ENCODE measurements at places on chromosomes 11 and 22.
A peak's percentile ranks its signal among the peaks of the same experiment; 100 is the strongest.

DNA sequence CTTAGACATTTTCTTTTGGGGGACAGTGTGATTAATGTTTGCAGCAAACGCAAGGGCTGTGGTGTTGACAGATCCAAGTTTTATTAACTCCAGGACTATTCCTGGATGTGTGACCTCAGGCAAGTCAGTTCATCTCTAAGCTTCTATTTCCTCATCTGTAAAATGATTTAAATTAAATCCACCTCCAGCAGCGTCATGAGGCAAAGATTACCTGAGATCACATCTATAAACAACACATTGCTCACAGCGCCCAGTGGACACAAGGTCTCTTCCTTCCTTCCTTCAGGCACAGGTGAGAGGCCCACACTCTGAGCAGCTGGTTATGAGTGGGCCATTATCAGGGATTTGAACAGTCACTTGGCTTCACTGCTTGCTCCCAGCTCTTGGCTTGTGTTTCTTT is 111.2 kb upstream of the RASSF10 start:
- no peak for DNase-seq

GRCh38 chr11:113615098-113615497 is 91.0 kb downstream of the TMPRSS5 start:
- DNase-seq = no peak

DNA sequence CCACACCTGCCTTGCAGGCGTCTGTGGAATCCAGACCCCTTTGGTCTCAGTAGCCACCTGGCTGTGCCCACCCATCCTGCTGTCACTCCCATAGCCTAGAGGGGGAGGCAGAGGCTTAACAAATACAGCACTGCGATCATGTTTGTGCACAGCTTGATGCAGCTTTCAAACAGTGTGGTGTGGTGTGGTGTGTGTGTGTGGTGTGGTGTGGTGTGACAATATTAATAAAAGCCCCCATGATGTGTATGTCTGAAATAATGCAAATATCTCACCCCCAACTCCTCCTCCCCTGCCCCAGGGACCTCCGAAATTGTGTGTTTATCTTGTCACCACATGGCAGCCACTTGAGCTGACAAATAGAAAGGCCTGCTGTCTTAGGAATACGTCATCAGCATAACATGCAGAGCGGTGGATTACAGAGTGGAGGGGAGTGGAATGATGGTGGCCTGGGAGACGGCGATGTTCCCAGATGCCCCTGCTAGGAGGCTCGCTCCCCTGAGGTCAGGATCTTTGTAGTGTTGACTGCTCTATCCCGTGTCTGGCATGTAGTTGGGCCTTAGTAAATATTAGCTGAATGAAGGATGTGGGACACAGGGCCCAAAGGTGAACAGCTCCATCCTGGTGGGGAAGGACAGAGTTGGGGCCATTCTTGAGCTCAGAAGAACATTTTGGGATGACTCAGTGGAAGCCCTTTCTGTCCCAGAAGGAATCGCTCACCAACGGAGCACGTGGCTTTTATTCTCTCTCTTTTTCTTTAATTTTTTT is 2.8 kb downstream of the PDXP start:
- DNase-seq = no peak

GRCh38 chr11:121417055-121417551 is 35.0 kb upstream of the SORL1 start:
- peak; percentile 48 for DNase-seq

DNA sequence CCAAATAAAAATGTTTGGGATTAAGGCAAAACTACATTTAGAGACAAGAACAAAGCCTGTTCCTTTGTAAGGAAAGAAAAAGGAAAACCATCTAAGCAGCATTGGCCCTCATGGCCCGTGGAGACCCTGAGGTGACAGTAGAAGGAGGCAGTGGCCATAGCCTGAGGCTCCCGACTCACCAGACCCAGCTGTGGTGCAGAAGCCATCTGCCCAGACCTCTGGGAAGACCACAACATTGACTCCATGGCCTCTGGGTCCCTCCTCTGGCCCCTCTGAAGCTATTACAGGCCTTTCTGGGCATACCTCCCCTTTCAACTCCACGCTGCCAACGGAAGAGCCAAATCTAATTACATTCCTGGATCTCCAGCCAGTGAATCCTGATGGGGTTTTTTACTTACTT is 6.4 kb downstream of the PRAME start:
- no peak for DNase-seq

DNA sequence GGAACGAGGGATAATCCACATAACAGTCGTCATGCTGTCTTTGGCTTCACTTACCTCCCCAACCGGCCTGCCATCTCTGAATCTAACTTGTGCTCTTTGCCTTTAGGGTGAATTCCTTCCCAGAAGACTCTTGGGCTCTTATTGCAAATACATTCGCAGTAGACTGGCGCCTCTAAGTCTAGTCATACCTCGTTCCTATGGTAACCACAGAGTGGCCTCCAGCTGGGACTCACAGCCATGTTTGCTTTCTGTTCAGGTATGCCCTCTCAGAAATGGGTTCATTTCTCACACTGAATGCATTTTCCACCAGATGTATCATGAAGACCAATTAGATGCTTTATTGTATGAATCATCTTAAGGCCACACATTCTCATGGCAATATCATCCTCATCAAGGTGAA is 112.7 kb downstream of the FAR1 start:
- DNase-seq = no peak

DNA sequence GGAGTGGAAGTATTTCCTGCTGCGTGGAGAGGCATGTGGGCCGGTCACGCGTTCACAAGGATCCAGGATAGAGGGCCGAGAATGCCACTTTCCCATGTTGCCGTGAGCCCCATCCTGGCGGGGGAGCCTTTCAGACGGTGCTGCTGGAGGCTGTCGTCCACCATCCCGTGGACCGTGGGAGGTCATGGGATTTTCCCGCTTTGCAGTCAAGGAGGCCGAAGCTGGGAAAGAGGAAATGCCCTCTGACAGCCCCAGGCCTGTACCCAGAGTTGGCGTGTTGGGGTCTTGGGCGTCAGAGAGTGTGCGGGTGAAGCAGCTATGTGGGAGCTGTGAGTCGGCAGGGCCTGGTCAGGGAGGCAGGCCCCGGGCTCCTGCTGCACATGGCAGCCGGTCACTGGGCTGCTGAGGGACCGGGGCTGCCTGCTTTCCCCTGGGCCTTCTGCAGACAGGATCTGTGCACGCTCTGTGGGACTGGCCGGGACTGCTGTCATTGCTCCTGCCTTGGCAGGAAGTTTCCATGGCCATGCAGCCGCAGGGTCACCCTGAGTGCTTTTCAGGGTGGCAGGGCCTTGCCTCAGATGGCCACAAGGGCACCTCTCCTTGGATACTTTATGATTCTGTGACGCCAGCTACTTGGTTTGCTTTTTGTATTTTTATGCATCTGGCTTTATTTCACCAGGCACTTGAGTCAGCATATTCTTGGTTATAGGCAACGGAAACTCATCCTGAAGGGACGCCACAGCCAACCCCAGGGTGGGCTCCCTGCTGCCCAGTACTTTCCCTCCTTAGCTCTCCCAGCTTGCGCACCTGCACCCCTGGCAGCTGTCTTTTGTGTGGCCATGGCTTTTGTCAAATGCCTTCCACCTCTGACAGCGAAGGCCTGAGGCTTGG is 52.4 kb downstream of the AP2A2 start:
- no peak for DNase-seq

DNA sequence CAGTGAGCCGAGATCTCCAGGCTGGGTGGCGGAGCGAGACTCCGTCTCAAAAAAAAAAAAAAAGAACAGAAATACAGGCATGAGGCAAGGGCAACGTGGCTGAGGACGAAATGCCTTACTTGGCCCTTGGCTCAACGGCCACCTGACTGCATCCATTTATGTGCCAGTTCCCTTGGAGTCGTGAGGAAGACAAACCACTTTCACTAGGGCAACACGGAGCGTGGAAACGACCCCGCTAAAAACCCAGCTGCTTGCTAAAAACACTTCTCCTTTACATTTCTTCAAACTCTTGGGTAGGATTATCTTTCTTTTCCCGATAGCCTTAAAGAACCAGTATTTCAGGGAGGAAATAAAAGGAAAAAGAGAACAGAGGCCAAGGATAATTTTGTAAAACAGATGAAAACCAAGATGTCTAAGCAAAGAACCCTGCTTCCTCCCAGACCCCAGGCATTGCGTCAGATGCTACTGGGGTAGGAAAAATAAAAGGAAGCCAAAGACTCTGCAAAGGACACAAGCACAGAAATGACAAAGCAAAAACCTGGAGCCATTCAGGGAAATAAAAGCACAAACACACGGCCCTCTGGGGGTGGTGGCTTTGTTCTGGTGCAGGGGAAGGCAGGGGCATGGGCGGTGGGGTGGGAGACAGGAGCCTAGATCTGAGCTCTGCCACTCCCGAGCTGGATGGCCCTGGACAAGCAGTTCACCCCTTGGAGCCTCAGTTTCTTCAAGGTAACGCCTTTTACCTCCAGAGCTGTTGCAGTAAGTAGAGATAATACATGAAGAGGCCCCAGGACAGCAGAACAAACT is 37.0 kb downstream of the PC start:
- DNase-seq = no peak

DNA sequence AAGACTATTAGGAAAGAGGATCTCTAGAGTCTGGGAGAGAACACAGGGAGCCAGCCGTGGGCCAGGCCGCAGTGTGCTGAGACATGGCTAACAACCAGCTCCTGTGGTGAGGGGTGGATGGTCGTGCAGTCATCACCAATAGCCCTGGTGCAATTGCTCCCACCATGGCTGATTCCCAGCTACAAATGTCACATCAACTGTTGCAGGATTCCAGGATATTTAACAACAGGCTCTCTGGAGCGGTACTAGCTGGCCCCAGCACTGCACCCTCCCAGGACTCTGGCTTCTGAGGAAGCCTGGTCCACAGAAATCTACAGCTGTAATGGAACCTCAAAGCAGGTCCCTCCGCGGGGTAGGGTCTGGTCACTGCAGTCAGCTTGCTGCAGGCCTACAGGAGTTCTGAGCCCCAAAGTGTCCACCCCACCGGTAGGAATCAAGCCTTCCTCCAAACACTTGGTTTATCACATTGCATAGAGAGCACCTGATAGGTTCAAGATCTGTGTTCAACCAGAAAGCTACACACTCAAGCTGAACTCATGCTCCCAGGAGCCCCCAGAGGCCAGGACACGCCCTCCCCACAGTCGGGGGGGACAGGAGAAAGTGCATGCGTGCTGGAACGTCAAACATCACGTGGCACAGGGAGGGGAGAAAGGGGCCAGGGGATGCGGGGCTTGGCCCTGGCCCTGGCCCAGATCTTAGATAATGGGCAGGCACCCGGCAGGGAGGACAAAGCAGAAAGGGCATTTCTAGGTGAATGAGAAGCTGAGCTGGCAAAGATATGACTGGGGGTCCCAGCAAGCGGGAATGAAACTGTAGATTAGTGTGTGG is 609.0 kb downstream of the TBC1D22A start:
- no peak for DNase-seq

DNA sequence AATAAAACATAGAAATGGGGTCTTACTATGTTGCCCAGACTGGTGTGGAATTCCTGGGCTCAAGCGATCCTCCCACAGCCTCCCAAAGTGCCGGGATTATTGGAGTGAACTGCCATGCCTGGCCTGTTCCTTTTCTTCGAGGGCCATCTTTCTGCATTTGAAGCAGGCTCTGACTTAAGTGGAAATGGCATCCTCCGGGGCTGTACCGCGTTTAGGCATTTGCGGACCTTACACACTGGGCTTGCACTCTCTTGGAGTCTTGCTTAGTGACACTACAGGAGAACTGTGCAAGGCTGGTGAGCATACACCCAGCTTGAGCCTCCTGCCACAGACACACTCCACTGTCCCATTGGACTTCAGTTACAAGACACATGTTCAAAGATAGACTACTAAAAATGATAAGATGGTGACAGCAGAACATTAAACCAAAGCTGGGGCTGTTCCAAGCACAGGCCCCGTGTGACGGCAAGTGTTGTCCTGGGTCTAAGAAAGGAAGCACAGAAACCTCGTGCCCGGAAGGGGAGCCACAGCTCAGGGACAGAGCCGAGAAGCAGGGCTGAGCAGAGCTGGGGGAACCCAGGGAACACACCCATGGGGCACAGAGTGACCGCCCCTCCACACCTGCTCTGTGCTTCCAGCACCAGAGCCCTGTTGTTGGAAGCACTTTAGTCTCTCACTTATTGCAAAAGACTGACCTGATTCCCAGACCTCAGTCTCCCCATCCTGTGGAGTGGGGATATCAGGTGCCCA is 59.0 kb upstream of the SHANK2 start:
- DNase-seq = no peak

GRCh38 chr22:37893583-37893983 is 12.5 kb upstream of the MICALL1 start:
- DNase-seq = no peak

GRCh38 chr22:28019881-28020861 is 101.1 kb upstream of the PITPNB start:
- peak; percentile 69 for DNase-seq

DNA sequence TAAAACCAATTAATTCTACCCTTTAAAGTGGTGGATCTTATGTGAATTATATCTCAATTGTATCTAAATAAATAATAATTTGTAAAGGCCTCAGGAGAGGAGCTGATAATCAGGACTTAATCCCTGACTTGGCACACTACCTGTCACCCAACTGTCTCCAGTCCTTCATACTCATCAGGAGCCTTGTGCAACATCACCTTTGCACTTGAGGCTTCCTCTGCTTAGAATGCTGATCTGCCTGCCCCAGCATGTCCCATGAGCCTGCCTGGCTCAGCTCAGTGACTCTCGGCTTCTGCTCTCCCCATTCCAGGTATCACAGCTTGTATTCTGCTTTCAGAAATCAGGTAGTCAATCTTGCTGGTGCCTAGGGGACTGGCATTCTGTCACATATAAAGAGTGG is 43.9 kb upstream of the PRODH start:
- no peak for DNase-seq

- DNase-seq = no peak
Measured at GRCh38 chr22:48749555-48750227, 1078.0 kb downstream of the BRD1 start.

DNA sequence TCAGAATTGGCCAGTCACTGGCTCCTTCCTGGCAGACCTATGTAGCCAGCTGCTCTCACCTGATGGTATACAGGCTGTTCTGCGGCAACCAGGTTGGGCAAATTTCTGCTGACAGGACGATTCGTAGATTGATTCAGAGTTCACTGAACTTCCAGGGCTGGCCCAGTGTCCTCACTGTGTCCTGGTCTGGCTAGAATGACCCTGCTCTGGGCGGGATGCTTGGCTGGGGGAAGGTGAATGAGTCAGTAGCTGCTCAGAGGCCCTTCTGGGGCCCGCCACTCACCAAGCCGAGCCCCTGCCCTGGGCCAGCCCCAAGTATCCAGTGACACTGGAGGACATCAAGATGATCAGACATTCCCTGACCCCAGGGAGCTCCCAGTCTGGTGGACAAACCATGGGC is 62.9 kb upstream of the WNT11 start:
- no peak for DNase-seq

- no peak for DNase-seq
Measured at GRCh38 chr11:34585735-34586487, 35.0 kb upstream of the EHF start.

- no peak for DNase-seq
Measured at GRCh38 chr11:117881217-117881616, 4.8 kb upstream of the FXYD6 start.

Measured in activated CD4-positive, CD25-positive, alpha-beta regulatory T cell treated with anti-CD3 and anti-CD28 coated beads, Interleukin-2, amount 50 U/mL, for 72 hours (primary cell).